ENCODE measurements at places on chromosomes 4 and X. TPM values are rescaled to one million over a fixed set of nuclear protein-coding genes. Genes with fewer than 3 reads are reported as not detected.
A peak's percentile ranks its signal among the peaks of the same experiment; 100 is the strongest.

DNA sequence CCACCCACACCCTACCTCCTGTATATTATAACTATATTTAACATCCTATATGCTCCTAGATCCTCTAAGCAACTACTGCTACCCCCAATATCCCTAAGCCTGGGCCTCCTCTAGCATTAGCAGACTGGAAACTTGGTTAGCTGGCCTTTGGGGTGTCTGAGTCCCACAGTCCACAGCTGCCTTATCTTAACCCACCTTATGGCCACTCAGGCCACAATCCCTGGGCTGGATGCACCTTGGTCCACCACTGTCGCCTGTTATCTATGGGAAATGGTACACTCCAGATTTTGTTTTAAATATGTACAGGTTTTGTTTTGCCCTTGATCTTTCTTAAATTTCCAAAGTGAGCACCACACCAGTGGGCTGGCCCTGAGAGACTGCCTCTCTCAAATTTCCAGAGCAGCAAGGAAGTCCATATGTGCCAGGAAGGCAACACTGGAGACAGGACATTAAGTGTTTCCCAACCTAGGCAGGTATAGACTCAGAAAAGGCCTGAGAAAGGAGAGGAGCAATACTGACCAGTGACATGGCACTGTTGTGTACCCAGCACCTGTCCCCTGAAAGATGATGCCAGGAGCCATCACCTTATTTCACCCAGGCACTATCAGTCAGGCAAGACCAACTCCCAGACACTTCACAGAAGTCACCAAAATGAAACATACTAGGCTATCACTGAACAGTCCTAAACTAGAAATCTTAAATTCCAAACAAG is 921 bp downstream of the PFKFB1 start:
- no peak for DNase-seq

GRCh38 chr4:55904576-55904975 is 44.2 kb upstream of the CEP135 start:
- no peak for DNase-seq

DNA sequence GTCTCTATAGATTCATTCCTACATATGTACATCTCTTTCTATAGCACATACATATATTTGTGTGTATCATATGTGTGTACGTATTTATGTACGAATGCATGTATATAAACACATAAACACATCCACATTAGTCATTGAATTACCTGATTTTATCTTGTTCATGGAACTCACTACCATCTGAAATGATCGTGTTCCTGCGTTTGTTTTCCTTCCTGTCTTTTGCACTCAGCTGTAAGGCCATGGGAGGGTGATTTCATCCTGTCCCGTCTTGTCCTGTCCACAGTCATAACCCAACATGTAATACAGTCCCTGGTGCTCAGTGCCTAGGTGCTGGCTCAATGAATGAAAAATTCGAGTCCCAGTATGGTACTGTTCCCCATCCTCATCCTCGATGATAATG is 191.8 kb upstream of the PSAPL1 start:
- no peak for DNase-seq

DNA sequence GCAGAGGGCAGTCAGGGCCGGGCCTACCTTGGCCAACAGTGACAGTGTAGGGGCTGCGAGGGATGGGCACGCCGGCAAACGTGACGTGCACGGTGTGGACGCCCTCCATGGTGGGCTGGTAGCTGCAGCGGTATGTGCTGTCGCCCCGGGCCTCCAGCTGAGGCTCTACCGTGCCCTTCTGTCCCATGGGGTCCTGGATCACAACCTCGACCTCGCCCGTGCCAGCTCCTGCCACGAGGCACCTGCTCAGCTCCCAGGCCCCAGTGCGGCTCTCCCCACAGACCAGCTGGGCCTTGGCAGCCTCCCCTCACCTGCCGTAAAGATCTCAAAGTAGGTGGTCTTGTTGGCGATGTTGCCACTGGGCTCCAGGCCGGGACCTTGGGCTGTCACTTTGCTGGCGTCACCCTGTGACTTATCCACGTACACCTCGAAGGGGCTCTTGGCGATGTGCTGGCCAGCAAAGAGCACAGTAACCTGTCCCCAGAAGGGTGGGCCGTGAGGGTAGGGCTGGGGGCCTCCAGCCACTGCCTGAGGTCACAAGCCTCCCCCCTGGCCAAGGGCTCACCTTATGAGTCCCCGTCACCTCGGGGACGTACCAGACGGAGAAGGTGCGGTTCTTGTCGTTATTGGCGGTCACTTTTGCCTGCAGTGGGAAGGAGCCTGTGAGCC is 8.3 kb downstream of the FLNA start:
- no peak for DNase-seq

DNA sequence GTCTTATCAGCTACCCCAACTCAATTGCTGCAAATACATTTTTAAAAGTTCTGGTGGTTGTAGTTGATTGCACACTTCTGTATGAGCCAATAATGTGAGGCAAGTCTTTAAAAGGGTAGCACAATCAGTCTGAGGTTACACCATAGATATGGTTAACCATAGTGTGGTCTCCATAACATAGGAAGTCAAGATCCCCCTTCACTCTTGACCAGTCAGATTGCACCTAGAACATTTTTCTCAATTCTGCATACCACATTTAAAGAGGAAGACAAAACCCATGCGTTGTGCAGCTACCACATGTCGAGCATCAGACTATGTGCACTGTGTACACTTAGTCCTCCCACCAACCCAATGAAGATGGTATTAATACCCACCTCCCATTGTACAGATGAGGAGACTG is 26.5 kb upstream of the CYBB start:
- no peak for DNase-seq

DNA sequence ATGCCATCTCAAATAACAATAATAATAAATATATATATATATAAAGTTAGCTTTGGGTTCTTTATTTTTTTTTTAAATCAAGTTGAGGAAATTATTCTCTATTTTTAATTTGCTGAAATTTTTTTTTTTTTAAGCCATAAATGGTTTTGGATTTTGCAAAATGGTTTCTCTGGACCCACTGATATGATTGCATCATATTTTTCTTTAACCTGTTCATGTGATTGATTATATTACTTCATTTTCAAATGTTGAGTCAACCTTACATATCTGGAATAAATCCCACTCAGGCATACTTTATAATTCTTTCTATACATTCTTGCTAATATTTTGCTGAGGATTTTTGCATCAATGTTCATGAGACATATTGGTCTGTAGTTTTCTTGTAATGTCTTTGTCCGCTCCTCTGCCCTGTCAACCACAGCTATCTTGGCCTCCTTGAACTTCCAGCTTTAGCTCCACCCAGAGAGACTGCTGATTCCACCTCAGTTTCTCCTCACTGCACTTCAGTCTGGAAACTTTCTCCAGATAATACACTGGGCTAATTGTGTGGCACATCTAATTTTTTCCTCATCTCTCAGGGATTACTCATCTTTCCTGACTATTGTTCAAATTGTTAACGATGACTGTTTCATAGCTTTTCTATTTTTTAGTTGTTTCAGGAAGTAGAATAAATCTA is 160.9 kb upstream of the GIMD1 start:
- no peak for DNase-seq

DNA sequence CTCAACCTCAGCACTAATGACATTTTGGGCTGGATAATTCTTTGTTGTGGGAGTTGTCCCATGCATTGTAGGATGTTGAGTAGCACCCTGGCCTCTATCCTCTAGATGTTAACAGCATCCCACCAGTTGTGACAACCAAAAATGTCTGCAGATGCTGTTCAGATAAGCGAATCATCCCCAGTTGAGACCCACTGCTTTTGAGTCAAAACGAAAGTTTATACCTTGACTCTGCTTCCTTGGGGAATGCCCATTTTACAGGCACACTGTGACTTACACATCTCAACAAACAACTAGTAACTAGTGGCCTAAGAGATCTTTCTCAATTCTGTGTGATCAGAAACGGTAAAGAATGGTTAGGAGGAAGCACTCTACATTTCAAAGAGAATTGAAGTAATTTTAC is 37.0 kb downstream of the SEPSECS start:
- no peak for DNase-seq

IL15 gene
- 7.1 TPM for total RNA-seq

GRCh38 chrX:50067435-50068284 is 133.1 kb downstream of the AKAP4 start:
- DNase-seq: no peak

GRCh38 chr4:139696491-139696890 is 30.9 kb downstream of the MGST2 start:
- no peak for DNase-seq

GRCh38 chr4:86393749-86394148 is 33.9 kb upstream of the MAPK10 start:
- DNase-seq: no peak

DNA sequence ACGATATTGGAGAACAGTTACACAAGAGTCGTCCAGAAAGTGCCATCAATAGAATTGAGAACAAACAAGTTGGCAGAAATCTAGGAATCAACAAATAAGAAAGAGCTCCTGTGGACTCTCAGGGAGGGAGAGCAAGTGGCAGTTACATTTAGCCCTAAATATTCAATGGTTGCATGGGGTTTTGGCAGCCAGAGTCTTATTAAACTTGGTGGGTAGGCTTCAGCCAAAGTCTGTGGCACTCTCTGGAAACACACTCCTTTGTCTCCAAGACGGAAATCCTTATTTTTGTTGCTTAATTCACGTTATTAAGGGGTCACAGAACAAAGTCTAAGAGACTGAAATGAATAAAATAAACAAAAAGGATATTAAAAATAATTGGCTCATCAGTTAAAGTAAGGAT is 742.2 kb upstream of the ATOH1 start:
- DNase-seq: no peak

- no peak for DNase-seq
Measured at GRCh38 chr4:19236473-19236872, 1015.2 kb upstream of the SLIT2 start.

GRCh38 chr4:87409420-87409939 is 12.9 kb upstream of the NUDT9 start:
- DNase-seq: no peak

DNA sequence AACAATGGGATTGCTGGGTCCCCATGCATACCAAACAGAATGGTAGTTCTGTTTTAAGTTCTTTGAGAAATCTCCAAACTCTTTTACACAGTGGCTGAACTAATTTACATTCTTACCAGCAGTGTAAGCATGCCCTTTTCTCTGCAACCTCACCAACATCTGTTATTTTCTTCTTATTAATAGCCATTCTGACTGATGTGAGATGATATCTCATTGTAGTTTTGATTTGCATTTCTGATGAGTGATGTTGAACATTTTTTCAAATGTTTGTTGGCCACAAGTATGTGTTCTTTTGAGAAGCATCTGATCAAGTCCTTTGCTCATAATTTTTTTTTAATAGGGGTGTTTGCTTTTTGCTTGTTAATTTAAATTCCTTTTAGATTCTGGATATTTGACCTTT is 41.2 kb upstream of the ZMAT1 start:
- DNase-seq: no peak

ANKRD50 gene
- total RNA-seq: 39.9 TPM

DNA sequence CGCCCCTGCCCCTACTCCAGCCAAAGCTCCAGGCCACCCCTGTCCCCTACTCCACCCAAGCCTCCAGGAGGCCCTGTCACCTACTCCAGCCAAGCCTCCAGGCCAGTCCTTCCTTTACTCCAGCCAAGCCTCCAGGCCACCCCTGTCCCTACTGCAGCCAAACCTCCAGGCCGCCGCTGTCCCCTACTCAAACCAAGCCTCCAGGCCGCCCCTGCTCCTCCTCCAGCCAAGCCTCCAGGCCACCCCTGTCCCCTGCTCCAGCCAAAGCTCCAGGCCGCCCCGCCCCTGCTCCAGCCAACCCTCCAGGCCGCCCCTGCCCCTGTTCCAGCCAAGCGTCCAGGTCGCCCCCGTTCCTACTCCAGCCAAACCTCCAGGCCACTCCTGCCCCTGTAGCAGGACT is 5.1 kb upstream of the ASMT start:
- DNase-seq: no peak

- DNase-seq: no peak
Measured at GRCh38 chr4:75069493-75070074, 136.7 kb downstream of the PARM1 start.

DNA sequence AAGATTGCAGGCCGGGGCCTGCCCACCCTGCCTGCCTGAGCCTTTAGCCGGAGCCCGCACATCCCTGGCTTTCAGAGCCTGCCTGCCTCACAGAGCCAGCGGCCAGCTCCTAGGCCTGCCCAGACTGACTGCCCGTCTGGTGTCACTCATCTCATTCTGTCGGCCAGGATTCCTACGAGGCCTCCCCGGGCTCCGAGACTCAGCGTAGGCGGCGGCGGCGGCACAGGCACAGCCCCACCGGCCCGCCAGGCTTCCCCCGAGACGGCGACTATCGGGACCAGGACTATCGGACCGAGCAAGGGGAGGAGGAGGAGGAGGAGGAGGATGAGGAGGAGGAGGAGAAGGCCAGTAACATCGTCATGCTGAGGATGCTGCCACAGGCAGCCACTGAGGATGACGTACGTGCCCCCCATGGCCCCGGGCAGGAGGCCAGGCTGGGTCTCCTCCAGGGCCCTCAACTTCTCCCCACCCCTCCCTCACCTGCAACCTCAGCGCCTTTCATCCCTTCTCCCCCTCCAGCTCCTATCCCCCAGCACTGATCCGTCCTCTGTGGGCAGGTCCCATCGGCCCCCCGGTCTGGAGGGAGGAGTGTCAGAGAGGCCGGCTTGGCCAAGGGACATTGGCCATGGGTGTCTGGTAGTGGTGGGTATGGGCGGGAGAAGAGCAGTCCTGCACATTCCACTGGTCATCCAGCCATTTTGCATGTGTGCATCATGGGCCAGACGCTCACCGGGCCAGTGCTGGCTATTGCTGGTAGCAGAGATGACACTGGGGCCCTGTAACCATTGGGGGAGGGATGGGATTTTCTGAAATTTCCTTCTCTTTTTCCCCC is 22.6 kb upstream of the UBA1 start:
- peak; percentile 61 for DNase-seq

EDA2R gene
- total RNA-seq: 3.2 TPM

AFF1 gene
- 97.5 TPM for total RNA-seq

DNA sequence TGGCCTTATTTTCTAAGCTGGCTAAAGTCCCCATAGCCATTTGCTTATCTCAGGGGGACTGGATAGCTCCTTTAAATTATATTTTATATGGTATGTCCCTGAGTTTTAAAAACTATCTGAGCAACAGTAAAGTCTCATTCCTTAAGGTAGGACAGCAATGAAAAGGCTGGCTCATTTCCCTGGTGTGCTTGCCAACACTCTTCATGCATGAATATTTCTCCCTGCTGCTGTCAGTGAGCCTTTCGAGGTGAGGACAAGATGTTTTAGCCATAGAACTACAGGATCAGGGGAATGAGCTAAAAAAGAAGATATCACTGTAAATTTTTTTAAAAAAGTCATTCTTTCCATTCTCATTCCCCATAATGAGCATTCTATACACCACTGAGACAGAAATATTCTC is 427.3 kb upstream of the FAM241A start:
- no peak for DNase-seq

TENM3 gene
- total RNA-seq: 2.1 TPM

UCP1 gene
- total RNA-seq: not detected

ARX gene
- total RNA-seq: not detected

- peak; percentile 90 for DNase-seq
Measured at GRCh38 chr4:3291969-3292570, 751 bp upstream of the RGS12 start.

All from posterior vena cava (tissue), 2 donors.